CD4-positive, alpha-beta T cell treated with Interleukin-6 for 4 hours (primary cell): ENCODE measurements at places on chromosomes 11 and 22.

- no peak for DNase-seq
Observed at GRCh38 chr22:39139933-39140332, 12.5 kb downstream of the CBX7 start.

DNA sequence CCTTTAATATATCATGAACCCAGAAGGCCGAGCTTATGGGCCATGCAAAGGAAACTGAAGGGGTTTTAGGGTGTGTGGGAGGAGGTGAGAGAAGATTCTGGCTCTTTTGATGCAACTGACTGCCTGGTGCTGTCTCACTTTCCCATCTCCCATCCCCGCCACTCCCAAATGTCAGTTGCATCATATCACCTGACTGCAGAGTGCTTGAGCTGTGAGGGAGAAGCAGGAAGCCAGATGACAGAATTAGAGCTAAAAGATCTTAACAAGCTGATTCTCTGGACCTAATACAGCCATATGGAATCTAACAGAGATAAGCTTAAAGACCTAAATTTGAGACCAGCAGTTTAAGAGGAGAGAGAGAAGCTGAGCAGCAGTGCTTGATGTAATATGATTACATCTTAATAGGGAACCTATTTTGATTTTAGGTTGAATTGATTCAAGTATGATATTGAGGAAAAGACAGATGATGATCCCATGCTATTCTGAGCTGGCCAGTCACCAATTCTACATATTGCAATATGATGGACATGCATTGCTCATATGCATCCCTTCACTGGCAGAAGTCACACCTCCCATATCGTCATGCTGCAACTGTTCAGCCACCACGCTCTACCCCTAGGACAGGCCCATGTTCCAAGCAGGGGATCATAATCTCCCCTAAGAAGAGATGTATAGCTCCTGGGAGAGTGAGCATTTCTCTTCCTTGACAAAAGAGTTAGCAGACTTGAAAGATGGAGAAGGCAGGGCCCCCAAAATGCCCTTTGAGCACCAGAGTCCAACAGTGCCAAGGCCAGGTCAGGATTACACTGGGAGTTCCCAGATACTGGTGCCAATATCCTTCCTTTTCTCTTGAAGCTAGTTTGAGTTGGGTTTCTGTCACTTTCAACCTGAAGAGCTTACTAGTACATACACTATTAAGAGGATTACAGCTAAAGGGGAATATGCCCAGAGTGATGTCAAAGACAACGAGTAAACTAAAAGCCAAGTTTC, 44.9 kb downstream of the PLEKHA7 start:
- DNase-seq = no peak

- DNase-seq = no peak
Observed at GRCh38 chr11:12690663-12691062, 16.4 kb downstream of the TEAD1 start.

DNA sequence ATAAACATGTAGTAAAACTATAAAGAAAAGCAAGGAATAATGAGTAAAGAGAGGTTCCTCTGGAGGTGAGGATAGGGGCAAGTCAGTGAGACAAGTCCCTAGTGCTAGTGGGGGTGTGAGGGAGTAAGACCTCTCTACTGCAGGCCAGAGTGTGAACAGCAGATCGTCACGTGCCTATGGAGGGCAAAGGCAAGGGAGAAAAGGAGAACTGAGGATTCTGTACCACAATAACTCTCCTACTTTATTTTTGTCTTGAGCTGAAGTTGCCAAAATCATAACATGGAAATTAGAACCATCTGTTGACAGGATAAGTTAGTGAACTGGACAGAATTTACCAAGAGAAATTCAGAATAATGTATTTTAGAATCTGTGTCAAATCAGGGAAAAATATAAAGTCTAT, 77.6 kb downstream of the ENTHD1 start:
- DNase-seq = no peak

DNA sequence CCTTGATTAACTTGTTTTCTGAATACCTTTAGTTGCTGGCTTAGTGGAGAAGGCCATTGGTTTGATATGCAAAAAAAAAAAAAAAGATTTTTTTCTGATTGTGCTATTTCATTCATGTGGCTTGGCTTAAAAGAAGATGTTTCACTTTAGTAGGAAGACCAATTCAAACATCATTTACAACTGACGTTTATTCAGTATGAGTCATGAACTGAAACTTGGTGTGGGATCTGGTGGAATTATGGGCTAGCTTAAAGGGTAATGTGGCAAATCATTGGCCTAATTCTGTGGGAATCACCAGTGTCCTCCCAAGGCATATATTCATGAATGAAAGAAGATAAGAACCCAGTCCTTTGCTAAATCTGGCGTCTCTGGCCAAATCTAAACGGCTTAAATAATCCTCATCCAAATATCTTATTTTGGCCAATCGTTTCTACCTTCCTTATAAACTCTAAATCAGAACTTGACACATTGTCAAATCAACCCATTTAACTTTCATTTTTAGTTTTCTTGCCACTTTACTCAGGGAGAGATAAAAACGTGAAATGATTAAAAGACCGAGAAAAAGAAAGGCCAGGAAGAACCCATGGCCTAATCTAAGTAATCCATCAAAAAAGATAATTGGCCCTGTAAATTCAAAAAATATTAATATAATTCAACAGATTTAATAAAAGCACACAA, 77.0 kb downstream of the DDIAS start:
- DNase-seq = no peak

- DNase-seq = no peak
Observed at GRCh38 chr11:27372164-27372563, 9.1 kb upstream of the CCDC34 start.

DNA sequence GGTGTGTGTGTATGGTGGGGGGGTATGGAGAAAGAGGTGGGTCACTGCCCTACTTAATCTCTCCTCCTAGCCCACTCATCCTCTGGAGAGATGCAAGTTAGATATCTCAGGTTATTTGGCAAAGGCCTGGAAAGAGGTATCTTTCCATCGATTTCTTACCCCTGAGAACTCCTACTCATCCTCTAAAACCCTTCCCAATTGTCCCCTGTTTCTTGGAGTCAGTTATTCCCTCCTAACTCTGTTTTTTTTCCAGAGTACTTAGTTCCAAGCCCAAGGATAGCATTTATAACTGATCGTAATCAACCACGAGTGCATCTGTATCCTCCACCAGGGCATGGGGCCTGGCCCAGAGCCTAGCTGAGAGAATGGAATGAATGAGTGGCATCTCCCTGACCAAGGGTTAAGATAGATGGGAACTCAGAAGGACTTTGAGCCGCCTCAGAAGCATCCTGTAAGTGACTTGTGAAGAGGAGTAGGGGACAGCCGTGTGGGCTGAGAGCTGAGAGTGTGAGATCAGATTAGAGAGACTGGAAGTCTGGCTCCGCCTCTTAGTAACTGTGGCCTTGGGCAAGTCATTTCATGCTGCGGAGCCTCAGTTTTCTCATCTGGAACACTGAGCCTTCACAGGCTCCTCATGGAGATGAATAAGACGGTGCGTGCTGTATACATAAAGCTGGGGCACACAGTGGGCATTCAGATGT, 16.2 kb downstream of the CD6 start:
- DNase-seq = peak; percentile 73
